ENCODE measurements at places on chromosomes 7 and 10. TPM values are rescaled to one million over a fixed set of nuclear protein-coding genes. Genes with fewer than 3 reads are reported as not detected.

The FERD3L gene
- not detected for polyA plus RNA-seq

The OPN4 gene
- not detected for polyA plus RNA-seq

The NKX2-3 gene
- not detected for polyA plus RNA-seq

The HMX2 gene
- not detected for polyA plus RNA-seq

The NOD1 gene
- polyA plus RNA-seq: 3.5 TPM

The DNAJC12 gene
- 8.3 TPM for polyA plus RNA-seq
